ENCODE measurements at places on chromosomes 16 and 17.

DNA sequence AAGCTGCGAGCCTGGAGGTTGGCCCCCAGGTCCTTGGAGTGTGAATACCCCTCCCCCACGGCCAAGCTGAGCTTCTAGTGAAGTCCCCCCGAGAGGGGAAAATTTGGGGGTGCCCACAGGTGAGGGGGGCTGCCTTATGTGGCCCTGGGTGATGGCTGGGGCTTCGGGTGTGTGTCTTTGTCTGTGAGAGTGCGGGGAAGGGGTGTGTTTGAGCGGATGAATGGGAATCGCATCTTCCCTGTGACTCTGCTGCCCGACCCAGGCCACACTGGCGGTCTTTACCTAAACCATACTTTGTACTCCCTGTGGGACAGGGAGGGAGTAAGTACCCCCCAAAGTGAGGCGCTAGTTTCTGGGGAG is 1.3 kb downstream of the SBK1 start:
- no peak for DNase-seq

GRCh38 chr16:73480381-73480780 is 432.5 kb upstream of the ZFHX3 start:
- no peak for DNase-seq

DNA sequence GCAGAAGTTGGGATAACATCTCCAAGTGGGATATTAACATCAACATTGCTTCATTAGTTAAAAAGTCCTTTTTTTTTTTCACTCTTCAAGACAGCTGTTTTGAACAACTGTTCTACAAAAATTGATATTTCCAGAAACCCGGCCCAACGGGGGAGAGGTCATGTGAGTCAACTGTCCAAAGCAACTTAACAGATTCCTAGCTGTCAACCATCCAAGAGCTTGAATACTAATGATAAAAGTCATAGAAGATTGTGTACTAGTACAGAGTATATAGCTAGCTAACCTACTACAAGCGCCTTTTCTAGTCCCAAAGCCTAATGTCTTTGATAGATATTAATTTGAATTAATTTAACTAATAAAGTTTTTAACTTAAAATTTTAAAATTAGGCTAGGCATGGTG is 172.0 kb downstream of the CYB561 start:
- no peak for DNase-seq

DNA sequence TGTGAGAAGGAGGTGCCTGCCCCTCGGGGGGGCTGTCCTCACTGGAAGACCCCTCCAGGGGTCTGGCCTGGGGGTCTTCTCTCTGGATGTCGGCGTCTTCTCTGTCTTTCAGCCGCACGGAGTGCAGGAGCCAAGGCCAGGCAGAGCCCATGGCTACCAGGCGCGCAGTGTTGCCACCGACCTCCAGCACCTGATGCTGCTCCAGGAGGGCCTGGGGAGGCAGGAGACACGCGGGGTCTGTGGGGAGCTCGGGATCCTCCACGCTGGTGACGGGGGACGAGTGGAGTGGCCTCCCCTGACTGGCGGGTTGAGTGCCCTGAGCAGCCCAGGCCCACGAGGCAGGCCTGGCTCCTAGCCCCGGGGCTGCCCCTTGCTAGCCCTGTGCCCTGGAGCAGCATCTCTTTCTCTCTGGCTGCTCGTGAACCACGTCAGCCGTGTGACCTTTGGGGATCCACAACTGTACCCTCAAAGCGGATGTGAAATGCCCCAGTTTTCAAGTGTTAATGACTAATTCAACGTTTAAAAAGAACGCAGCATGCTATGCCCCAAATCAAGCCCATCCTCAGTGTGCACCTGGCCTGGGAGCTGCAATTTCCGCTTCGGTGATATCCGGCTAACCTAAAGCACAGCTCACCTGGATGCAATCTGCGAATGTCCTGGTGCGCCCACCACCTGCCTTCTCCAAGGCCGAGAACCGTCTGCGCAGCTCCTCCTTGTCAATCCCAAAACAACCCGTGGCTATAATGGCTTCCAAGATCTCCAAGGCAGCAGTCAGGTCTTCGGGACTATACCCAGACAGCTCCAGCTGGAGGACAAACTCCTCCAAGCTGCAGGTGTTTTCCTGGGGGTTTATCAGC is 62.9 kb downstream of the IL21R start:
- no peak for DNase-seq

- peak; percentile 67 for DNase-seq
These were observed 2.9 kb upstream of the FOXC2 start for GRCh38 chr16:86563469-86564345.

DNA sequence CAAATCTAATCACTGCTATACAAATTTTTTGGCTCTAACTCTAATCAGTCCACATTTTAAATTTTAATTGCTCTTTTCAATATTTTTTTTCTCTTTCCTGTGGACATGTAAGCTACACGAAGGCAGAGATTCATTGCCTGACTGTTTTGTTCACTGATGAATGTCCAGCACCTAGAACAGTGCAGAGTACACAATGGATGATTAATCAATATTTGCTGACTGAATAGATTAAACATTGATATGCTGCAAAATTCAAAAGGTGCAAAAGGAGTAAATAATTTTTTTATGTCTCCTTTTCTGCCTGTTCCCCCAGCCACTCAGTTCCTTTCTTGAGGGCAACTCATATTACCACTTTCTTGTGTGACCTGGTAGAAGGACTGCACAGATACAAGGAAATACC is 32.8 kb downstream of the SCNN1B start:
- no peak for DNase-seq

GRCh38 chr16:87306516-87306915 is 10.7 kb downstream of the C16orf95 start:
- DNase-seq: no peak

DNA sequence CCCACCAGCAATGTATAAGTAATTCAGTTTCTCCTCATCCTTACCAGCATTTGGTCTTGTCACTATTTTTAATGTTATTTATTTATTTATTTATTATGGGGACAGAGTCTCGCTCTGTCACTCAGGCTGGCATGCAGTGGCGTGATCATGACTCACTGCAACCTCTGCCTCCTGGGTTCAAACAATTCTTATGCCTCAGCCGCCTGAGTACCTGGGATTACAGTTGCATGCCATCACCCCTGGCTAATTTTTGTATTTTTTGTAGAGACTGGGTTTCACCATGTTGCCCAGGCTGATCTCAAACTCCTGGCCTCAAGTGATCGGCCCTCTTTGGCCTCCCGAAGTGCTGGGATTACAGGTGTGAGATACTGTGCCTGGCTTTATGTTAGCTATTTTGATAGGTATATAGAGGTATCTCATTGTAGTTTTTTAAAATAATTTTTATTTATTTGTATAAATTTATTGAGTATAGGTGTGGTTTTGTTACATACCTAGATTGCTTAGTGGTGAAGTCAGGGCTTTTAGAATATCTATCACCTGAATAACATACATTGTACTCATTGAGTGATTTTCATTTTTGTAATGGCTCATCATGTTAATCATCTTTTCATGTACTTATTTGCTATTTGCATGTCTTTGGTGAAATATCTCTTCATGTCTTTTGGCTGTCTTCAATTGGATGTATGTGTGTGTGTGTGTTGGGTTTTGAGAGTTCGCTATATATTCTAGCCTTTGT is 53.3 kb downstream of the TANC2 start:
- no peak for DNase-seq

GRCh38 chr16:26623442-26623841 is 443.3 kb upstream of the C16orf82 start:
- no peak for DNase-seq

GRCh38 chr16:31700200-31700529 is 172.5 kb downstream of the AHSP start:
- peak; percentile 90 for DNase-seq

GRCh38 chr16:8655184-8655717 is 19.2 kb upstream of the ABAT start:
- no peak for DNase-seq

- DNase-seq: no peak
These were observed 388.8 kb downstream of the ZFHX3 start for GRCh38 chr16:72658888-72659717.

DNA sequence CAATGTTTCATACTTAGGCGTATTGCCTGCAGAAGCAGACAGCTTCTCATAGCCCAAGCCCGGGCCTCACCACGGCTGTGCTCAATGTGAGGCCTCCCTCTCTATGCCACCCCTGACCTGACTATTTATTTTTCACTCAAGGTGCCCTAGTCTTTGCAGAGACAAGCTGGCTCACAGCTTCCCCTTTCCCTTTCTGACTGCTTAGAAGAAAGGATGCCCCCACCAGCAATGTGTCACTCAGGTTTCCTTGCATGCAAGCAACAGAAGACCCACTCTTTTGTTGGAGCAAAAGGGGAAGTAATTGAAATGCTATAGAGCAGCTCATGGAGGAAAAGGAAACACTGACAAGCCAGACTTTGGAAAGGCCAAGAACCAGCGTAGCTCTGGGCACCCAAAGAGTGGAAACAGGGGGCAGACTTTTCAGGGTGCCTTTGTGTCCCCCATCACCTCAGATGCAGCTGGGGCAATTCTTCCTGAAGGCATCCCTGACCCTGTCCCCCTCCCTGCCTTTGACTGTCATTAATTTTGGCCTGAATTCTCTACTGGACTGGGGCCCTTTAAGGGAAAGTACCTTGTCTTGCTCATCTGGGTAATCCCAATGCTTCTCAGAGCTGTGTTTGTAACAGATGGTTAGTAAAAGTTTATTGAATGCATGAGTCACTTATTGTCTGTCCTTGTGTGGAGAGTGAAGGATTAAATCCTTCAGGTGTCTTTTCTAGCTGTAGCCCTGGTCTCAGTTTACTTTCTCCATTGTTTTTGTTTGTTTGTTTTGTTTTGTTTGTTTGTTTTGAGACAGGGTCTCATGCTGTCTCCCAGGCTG is 17.8 kb downstream of the RGS9 start:
- peak; percentile 45 for DNase-seq

DNA sequence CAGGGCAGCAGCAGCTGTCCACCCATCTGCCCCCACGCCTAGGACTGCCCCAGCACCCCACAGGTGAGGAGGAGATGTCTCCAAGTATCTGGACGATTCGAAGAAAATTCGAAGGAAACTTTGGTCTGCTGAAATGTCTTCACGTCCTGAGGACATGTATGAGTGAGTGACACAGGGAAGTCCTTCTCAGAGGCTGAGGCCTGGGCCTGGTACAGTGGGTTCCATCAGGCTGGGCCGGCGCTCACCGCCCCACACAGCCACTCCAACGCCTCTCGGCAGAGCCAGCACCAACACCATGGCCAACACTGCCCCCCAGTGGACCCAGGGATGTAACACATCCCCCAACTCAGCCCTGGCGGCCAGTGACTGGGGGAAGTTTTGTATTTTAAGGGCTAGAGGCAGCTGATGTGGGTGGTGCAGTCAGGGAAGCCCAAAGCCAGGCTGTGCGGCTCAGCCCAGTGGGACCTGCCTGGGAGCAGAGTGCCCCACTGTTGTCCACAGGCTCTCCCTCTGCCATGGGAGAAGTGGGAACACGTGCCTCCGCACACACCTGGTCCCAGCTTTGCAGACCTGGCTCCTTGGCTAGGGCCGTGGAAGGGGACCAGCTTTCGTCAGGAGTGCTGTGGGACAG is 55.8 kb upstream of the FASN start:
- peak; percentile 86 for DNase-seq

GRCh38 chr16:49632795-49633184 is 223.1 kb downstream of the ZNF423 start:
- no peak for DNase-seq

GRCh38 chr17:73718912-73719311 is 74.7 kb upstream of the SDK2 start:
- no peak for DNase-seq

- DNase-seq: no peak
These were observed 242.1 kb upstream of the NLRP1 start for GRCh38 chr17:5826384-5826783.

DNA sequence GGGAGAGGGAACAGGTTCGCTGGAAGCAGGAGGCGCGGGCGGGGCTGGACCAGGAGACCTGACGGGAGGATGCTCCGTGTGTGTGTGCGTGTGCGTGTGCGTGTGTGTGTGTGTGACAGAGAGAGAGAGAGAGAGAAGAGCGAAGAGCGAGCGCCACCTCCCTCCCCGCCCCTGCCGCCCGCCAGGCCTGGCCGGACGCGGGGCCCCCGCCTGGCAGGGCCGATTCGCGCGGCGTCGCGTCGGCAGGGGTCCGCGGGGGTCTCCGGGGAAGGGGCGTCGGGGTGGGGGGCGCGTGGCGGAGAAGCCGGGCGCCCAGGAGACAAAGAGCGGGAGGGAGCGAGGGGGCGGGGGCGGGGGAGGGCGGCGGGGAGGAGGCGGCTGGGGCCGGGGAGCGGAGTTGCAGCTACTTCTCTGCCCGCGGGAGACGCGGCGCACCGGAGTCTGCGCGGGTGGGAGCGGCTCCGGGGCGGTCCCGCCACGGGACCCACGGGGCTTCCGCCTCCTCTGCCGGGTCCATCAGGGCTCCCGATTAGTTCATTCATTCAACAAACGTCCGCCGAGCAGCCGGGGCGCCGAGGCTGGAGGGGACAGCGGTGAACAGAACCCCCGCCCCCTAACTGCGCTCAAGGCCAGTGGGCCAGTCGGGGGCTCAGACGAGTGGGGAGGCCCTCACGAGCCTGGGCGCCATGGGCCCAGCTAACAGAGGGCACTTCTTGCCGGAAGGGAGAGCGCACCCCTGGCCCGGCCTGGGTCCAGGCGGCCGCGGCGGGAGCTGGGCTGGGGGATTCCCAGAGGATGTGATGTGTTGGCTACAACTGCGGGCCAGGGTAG is at the start of gene SAMD14:
SAMD14 (minus strand) TSS at position 433 of the 831 bp plus-strand sequence. CDS start 5,201 bp downstream, outside the sequence.
- peak; percentile 49 for DNase-seq

GRCh38 chr17:7293159-7293558 is 1.3 kb downstream of the YBX2 start:
- DNase-seq: peak; percentile 35

GRCh38 chr17:33904476-33904875 is 350.6 kb upstream of the CCL2 start:
- DNase-seq: no peak

DNA sequence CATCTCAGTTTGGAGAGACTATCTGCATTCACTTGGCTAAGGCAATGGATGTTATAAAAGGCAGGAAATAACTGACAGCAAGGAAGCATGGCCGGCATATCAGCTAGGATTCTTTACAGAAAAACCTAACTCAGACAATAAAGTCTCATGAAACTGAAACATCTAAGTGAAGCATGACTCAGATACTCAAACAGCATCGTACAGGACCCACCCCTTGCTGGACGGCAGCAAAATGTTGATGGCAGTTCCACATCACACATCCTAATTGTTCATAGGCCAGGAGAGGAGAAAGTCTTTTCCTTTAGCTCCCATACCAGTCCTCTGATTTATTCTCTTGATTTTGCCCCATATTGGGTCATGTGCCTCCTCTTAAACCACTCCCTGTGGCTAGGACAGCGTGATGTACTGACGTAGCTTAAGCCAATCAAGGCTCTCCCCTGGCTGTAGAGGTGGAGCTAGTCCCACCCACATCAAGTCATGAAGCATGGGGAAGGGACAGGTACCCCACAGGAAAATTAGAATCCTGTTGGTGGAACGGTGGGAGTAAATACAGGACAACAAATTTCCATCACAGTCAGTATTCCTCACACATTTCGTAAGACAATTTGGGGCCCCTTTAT is 178.9 kb downstream of the IRX3 start:
- no peak for DNase-seq

- no peak for DNase-seq
These were observed 8.1 kb downstream of the MEIOB start for GRCh38 chr16:1863681-1864460.

- DNase-seq: peak; percentile 89
These were observed 43.3 kb upstream of the CMIP start for GRCh38 chr16:81401035-81401950.
